SHP77 (cell line): ENCODE measurements at places on chromosomes 4 and X.

DNA sequence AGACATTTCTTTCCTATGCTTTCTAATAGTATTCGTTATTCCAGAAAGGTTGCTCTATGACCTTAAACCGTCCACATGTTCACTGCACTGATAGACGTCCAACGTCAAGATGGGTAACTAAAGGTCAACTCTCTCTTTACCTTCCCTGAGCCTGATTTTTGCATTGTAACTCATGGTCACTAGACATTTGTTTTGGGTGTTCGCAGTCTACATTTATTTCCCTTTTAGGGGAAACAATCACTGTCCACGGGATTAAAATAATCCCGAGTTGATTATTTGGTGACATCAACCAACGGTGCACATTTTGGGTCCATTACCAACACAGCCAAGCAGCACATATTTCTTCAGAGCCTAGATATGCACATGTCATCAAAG lies 540 bp upstream of the HADH start:
- no peak for DNase-seq

- no peak for DNase-seq
Observed at GRCh38 chr4:24186466-24186865, 296.6 kb upstream of the PPARGC1A start.

DNA sequence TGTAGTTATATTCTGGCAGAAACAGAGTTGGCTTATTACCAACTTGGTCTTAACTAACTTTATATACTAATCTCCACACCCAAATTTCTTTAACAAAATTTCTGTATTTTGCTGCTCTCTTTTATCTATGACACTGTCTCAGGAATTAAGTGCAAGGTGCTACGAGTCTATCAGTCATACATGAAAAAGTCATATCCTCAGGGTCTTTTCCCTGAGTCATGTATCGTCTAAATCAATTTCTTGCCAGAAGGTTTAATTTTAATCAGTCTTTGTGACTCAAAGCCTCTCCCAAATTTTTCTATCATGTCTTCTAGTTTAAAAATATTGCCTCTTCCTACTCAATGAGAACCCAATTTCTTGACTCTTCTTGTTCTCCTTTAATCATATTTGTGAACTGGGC lies 1803.6 kb upstream of the PCDH7 start:
- DNase-seq: no peak

- no peak for DNase-seq
Observed at GRCh38 chrX:103343105-103343504, 13.1 kb downstream of the TCEAL7 start.

DNA sequence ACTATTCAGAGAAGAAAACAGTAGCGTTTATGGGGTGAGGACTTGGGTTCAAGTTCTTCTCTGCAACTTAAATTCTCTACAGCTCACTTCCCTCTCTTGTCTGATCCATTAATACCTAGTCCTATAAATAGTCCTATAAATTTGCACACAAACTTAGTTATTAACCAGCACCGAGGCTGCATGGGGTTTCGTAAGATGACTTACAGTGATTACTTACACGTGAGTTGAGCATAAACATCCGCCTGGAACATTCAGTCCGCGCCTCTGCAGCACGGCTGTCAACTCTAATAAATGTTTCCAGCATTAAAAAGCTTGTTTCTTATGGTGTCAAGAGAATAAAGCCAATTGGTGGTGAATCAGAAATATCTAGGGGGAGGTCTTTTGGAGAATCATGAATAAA lies 103.0 kb upstream of the ENPP6 start:
- DNase-seq: no peak

- no peak for DNase-seq
Observed at GRCh38 chrX:127459790-127460189, 592.4 kb downstream of the ACTRT1 start.

GRCh38 chrX:63929608-63930007 lies 144.6 kb upstream of the ARHGEF9 start:
- peak; percentile 33 for DNase-seq

GRCh38 chrX:135421932-135422809 lies at the start of gene SMIM10L2A:
Gene SMIM10L2A (plus strand): TSS chrX:135421944. CDS start chrX:135422132, 188 bp downstream.
- no peak for DNase-seq

DNA sequence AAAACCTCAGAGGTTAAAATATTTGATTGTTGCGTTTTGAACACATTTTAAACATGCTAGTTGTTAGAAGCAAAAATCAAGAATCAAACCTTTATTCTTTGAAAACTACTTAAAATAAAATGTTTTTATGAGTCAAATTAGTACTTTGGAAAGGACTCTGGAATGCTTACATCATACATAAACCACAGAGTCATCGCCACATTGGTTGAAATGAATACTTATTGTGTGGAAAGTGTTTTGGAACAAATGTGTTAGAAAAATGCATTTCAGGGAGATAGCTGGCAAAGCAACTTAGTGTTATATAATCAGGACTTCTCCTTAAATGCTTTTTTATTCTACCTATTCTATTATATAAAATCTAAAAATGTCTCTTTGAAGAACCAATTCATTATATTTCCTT lies 49.4 kb upstream of the CAMK2D start:
- no peak for DNase-seq

DNA sequence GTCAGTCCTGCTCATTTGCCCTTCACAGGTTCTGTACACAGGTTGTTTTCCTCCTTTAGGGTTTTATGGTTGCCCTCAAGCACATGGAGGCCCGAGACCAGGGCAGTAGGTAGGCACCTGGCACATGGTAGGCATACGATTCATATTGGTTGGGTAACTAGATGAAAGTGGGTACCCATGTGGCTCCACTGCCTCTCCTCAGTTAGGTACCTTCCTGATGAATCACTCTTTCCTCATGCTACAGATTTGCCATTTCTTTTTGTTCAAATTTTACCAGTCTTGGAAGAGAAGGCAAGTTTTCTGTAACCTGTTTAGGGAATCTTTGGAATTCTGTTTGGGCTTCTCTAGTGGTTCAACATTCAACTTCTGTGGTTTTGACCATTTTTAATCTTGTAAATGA lies 121.3 kb downstream of the FHIP1A start:
- DNase-seq: no peak

GRCh38 chr4:143558286-143558685 lies 44.8 kb downstream of the SMARCA5 start:
- DNase-seq: no peak

DNA sequence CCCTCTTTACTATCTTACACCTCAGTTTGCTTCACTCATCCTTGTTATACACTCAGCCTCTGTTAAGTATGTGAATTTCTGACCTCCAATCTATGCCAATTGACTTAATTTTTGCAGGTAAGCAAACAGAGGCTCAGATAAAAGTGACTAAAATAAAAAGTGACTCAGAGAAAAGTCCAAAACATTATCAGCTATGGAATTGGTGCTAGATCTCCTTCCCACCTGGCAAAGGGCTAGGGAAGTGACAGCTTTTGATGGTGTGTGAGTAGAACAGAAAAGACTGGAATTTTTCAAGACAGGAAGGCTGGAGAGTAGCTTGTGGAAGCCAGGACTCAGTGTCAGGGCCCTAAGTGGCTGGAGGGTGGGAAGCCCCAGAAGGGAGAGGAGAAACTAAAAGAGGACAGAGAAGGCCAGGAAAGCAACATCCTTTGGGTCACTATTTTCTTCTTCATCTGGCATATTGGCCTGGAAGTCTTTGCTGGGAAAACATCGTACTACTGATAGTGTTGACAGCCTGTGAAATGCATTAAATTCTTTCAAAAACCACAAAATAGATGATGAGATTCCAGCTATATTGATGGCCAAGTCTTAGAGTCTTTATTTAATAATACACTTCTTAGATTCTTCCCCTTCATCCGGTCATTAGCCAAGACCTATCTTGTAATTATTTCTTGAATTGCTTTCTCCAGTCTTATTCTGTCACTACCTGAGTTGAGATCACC lies 392.8 kb downstream of the RAPGEF2 start:
- no peak for DNase-seq

GRCh38 chrX:124232523-124233201 lies 99.8 kb upstream of the TEX13D start:
- DNase-seq: no peak

DNA sequence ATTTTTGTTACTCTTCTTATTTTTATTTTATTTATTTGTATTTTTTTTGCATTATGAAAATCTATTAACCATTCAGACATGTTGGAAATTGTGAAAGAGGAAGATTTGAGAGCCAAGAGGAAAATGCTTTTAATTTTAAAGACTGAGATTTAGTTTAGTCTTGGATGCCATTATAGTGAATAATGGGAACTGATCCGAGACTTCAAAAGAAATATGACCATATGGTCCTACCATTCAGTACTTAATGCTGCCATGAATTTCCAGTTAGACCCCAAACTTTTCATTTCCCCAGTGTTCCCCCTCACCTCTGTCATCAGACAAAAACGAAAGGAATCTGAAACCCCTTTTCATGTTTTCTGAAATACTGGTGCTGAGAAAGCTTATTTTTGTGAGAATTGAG lies 95.5 kb downstream of the TENM3 start:
- DNase-seq: no peak

- DNase-seq: no peak
Observed at GRCh38 chrX:19563327-19563726, 48.0 kb upstream of the MAP3K15 start.

DNA sequence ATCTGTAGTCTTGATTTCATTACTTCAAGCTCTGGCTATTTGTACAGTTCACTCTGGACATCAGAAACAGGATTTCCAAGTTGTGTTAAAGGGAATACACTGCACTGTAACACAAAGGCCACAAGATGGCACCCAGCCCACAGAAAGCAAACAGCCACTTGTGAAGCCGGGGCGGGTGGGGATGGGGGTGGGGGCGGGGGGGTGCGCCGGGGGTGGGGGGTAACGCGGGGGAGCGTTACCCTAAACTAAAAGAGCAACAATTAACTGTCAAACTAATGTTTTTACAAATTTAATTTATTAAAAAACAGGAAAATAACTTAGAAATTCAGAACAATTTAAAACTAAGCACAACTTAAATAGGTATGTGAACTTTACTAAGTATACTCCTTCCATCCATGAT lies 27.3 kb downstream of the PRDX4 start:
- peak; percentile 29 for DNase-seq

GRCh38 chrX:1610166-1610565 lies 4.7 kb upstream of the ASMT start:
- DNase-seq: no peak

DNA sequence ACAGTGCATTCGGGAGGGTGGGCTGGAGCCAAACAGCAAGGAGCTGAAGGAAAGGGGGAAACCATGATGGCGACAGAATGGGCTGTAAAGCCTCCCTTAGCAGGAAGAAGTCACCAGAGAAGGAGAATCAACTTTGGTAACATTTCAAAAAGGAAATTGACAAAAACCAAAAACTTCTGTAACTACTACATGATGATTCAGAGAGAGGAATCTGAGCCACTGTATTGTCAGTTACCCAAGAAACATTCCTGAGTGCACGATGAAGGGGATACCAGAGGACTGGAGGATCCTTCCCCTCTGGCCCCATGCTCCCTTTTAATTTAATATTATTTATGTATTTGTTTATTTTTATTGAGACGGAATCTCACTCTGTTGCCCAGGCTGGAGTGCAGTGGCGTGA lies 26.3 kb downstream of the PDHA1 start:
- DNase-seq: no peak

DNA sequence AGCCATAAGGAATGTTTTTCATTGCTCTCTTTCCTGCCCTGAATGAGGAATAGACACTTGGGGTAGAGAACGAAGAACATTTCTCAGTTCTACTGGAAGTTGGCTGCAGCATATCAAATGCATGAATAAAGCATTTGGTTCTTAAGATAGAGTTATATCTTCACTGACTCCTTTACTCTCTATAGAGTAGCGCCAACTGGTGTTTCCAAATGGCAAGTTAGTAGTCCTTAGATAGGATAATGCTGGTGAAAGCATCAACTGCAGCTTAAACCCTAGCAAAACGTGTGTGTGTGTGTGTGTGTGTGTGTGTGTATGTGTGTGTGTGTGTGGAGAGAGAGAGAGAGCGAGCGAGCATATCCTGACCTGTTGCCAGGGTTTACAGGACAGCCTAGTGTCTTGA lies 62.2 kb upstream of the FRMPD4 start:
- DNase-seq: no peak

DNA sequence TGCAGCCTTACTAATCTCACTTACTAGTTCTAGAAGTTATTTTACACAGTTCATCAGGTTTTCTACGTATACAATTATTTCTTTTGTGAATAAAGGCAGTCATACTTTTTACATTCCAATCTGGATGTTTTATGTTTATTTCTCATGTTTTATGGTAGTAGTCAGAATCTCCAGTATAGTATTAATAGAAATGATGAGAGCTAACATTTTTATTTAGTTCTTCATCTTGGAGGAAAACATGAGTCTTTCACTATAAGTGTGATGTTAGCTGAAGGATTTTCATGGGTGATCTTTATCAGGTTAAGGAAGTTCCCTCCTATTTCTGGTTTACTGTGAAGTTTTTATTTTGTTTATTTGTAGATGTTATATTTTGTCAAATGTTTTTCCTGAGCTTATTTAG lies 256.1 kb upstream of the GIMD1 start:
- no peak for DNase-seq

DNA sequence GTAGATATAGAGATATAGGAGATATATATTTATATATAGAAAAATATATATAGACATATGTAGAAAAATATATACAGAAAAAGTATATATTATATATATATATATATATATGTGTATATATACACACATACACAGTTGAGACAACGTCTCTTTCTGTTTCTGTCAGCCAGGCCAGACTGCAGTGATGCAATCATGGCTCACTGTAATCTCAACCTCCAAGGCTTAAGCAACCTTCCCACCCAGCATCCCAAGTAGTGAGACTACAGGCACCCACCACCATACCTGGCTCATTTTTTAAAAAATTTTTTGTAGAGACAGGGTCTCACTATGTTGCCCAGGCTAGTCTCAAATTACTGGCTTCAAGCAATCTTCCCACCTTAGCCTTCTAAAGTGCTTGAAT lies 426.3 kb downstream of the GPM6A start:
- DNase-seq: no peak

GRCh38 chrX:27884654-27885053 lies 76.9 kb downstream of the MAGEB10 start:
- no peak for DNase-seq
